ENCODE measurements at places on chromosomes 12 and 14. TPM values are rescaled to one million over a fixed set of nuclear protein-coding genes. Genes with fewer than 3 reads are reported as not detected.

FGF6 gene
- not detected for total RNA-seq

KRT8 gene
- 3,255 TPM for total RNA-seq

PTPN21 gene
- total RNA-seq, result 6.0 TPM

PTGR2 gene
- 7.5 TPM for total RNA-seq

SLC10A1 gene
- total RNA-seq, result not detected

ST8SIA1 gene
- total RNA-seq, result not detected

MMP14 gene
- 0.94 TPM for total RNA-seq

NID2 gene
- 19.2 TPM for total RNA-seq

SMIM41 gene
- total RNA-seq, result not detected

ACSS3 gene
- not detected for total RNA-seq

RIPK3 gene
- total RNA-seq, result not detected

KRT78 gene
- not detected for total RNA-seq

KRT85 gene
- total RNA-seq, result not detected

PPP1R1A gene
- total RNA-seq, result not detected

SYCP3 gene
- total RNA-seq, result not detected

STYK1 gene
- total RNA-seq, result 0.55 TPM

FGF23 gene
- not detected for total RNA-seq

KRT4 gene
- total RNA-seq, result 3.5 TPM

INSM2 gene
- 0.08 TPM for total RNA-seq

NANOG gene
- not detected for total RNA-seq

RARG gene
- total RNA-seq, result 29.0 TPM

KERA gene
- total RNA-seq, result not detected

SYNE3 gene
- total RNA-seq, result 0.18 TPM

AEBP2 gene
- 32.8 TPM for total RNA-seq

PPFIA2 gene
- total RNA-seq, result 0.55 TPM

KRT71 gene
- total RNA-seq, result not detected

PRPH gene
- 1.7 TPM for total RNA-seq

CLSTN3 gene
- 15.3 TPM for total RNA-seq

ZDHHC22 gene
- total RNA-seq, result 0.11 TPM

OTUB2 gene
- total RNA-seq, result 4.4 TPM

KLRB1 gene
- not detected for total RNA-seq

NUAK1 gene
- total RNA-seq, result 11.0 TPM

BATF gene
- not detected for total RNA-seq

SIX6 gene
- total RNA-seq, result not detected

INF2 gene
- total RNA-seq, result 135 TPM
